ENCODE measurements at places on chromosomes 6 and 20.
A peak's percentile ranks its signal among the peaks of the same experiment; 100 is the strongest.

- ATAC-seq = no peak
These were observed 35.5 kb downstream of the BANF2 start for GRCh38 chr20:17735206-17735804.

- no peak for ATAC-seq
These were observed 21.6 kb downstream of the STX7 start for GRCh38 chr6:132491303-132491702.

GRCh38 chr6:134389658-134390057 lies 71.7 kb upstream of the SGK1 start:
- ATAC-seq = no peak

DNA sequence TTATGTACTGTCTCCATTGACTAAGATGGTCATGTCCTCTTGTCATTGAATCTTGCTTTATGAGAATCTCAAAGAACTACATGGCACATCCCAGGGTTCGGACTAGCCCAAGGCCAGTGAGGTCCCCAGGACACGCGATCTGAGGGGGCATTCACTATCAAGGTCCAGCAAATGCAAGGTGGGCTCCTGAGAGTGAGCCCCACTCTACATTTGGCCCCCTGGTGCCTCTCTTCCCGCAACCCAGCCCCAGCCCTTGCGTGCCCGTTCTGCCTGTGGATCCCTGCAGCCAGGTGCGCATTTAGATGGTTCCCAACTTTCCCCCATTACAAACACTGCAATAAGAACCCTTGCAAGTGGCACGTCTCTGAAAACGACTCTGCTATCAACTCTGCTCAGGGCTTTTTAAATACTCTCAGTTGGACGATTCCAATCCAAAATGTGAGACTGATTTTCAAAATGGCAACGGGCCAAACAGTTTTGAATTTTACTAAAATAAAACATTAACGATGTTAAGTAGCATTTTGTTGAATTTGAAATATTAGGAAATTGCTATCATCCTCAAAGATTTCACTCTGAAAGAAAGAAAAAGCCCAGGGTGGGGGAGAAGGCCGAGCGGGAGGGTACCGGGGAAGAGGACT lies 59.6 kb downstream of the NFATC2 start:
- ATAC-seq = no peak

DNA sequence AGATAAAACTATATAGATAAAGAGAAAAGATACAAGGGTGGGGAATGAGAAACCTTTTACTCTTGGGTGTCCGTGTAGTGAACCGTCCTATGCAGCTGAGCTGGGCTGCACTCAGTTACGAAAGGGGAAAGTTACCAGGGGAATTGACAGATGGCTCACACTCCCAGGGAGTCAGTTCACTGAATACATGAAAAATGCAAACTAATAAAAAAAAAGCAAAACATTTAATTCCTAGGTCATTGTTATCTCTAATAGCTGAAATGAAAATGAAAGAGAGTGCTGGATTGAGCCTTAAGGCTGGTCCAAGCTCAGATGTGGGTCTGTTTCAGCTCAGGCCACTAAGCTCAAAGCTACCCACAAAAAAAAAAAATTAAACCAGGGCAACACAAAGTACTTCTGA lies 138.0 kb downstream of the THBS2 start:
- no peak for ATAC-seq

- ATAC-seq = no peak
These were observed 7.1 kb downstream of the GLP1R start for GRCh38 chr6:39055661-39056060.

DNA sequence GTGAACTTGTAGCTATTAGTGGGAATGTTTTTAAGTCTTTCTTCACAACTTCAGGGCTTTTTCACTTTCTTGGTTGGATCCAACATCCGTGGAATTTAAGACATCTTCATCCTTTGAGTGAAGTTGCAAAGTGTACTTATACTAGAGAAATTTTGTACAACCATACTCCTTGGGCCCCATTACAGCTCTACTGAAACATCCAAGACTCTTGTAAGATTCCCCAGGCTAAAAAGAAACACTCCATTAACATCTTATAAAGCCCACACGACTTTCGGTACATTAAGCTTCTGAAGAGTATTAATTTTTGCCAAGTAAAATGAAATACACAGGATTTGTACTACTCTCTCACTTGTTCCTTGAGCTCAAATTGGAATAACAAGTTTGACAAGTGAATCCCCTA lies 5.4 kb downstream of the PCNA start:
- ATAC-seq = no peak

DNA sequence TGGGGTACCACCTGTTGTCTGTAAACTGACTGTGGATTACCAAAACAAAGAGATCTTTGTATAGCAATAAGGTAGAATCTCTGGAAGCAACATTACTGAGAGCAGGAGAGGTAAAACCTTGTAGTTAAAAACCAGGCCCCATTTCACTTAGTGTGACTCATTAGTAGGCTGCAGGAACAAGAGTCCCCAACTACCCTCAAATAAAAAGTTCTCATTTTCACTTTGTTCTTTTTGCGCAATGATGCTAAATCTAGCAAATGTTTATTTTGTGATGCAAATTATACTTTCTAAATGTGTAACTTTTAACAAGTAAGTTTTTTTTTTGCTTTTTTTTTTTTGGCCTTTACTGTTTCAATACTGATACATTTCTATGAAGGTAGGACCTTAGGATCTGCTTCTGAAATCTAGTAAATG lies 67.1 kb downstream of the ESF1 start:
- no peak for ATAC-seq

- peak; percentile 78 for ATAC-seq
These were observed 20.4 kb downstream of the WFDC3 start for GRCh38 chr20:45771182-45771759.

GRCh38 chr6:47200536-47201334 lies 109.0 kb downstream of the TNFRSF21 start:
- no peak for ATAC-seq

- no peak for ATAC-seq
These were observed 163.2 kb upstream of the UST start for GRCh38 chr6:148583631-148584030.
